ENCODE measurements at places on chromosomes 6 and 20.
A peak's percentile ranks its signal among the peaks of the same experiment; 100 is the strongest.

DNA sequence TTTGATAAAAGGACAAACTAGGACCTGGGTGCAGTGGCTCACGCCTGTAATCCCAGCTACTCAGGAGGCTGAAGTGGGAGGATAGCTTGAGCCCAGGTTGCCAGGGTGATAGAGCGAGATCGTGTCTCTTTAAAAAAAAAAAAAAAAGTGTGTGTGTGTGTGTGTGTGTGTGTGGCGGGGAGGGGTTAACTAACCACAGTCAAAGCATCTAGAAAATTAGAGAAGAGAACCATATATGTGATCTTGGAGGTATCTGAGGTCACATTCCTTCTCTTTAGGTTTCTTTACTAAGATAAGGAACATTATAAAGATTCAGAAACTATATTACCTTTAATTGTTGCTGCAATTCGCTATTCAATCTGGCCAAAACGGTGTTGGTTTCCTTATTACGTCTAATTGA lies 80.9 kb downstream of the REPS1 start:
- no peak for DNase-seq

GRCh38 chr6:106847116-106847515 lies 127.4 kb downstream of the CD24 start:
- DNase-seq, result no peak

DNA sequence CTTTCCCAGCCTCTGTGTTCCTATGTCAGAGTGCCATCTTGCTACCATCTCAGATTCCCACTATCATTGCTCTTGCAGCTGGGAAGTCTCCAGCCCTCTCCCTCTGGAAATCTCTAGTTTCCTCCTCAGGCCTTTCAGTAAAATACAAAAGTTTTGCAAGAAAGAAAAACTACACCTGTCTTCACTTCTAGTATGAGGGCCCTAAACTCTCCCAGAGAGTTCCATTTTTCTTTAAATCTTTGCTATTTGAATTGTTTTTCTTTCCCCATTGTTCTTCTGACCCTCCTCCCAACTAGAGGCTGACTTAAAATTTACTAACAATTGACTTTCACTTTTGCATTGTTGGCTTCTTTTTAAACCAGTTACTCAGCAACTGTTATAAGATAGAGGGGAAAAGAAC lies 62.8 kb downstream of the LY86 start:
- no peak for DNase-seq

GRCh38 chr6:158737710-158738615 lies 81.2 kb downstream of the EZR start:
- no peak for DNase-seq

DNA sequence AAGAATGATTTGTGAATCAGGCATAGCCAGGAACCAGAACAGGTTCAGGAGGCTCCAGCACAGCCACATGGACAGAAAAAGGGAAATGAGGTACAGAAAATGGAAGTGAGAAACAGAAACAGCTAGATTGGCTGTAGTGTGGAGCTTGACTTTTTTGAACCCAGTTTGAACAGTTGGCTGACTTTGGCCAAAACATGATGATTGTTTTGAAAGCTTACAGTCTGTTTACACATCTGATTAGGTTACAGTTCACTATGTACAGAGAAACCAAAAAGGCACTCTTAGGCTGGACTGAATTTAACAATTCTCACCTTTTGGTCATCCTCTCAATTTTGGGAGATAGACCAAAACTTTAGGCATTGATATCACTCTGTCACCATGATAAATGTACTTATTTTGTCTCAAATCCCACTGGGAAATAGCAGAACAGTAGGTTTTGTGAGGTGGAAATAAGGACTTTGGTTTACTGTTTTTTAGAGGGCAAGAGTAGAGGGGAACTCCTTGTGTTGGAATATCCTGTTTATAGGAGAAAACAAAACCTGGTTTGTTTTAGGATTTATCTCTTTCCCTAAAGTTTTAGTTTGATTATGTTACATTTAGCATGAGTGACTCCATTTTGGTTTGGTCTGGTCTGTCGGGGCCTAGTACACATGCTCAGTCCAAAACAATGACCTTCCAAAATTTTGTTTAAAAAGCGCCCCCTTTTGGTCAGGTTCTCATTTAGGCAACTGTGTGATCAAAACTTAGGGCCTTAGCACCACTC lies 123.1 kb downstream of the OLIG3 start:
- no peak for DNase-seq

DNA sequence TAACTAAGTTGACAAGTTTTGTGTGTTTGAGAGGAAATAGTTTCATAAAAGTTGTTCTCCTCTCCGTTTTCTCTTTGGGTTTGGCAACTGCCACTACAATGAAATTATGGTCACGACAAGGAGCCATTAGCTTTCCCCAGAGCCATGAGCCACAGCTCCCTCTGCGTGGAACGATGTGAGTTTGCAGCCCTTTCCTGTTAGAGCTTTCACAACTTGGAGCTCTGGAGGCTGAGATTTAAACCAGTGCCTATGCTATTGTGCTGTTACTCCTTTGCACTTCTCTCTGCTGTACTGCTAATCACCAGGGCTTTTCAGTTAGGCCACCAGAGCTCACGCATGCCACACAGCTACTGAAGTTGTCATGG lies 29.3 kb upstream of the TXNDC5 start:
- DNase-seq, result no peak

DNA sequence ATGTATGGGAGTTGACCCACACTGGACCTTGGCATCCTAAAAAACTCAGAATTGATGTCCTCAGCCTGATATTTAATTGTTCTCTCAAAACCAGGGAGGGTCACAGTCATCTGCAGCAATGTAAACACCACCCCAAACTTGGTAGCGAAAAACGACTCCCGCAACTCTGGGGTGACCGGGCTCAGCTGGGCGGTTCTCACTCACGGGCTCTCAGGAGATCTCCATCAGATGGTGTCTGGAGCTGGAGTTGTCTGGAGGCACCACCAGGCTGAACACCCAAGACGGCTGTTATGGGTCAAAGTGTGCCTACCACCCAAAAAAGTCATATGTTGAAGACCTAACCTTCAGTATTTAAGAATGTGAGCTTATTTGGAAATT lies 50.9 kb upstream of the NXT1 start:
- no peak for DNase-seq

GRCh38 chr6:87155842-87156815 lies 764 bp downstream of the ZNF292 start:
- DNase-seq, result no peak

DNA sequence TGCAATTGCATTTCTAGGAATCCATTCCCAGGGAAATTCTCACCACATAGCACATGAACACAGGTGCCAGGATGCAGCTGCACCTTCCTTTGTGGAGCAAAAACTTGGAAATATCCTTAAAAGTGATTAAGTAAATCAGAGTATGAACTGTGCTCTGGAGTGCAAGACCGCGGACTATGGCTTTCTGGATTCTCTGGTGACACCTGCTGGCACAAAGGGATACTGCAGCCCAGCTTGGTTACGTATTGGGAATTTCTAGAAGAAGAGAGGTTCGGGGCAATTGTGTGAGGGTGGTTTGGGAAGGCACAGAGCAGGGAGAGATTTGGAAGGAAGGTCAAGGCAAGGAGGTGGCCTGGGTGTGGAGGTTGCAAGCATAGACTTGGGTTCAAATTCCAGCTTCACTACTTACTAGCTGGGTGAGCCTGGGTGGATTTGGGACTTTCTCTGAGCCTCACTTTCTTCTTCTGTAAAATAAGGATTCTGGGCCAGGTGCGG lies 15.9 kb upstream of the PEDS1 start:
- peak; percentile 65 for DNase-seq

GRCh38 chr20:62677678-62678077 lies 31.0 kb upstream of the NTSR1 start:
- no peak for DNase-seq

GRCh38 chr20:10430000-10430466 lies 4.0 kb downstream of the MKKS start:
- DNase-seq, result no peak

GRCh38 chr6:147530132-147531060 lies 21.9 kb downstream of the SAMD5 start:
- DNase-seq, result no peak

DNA sequence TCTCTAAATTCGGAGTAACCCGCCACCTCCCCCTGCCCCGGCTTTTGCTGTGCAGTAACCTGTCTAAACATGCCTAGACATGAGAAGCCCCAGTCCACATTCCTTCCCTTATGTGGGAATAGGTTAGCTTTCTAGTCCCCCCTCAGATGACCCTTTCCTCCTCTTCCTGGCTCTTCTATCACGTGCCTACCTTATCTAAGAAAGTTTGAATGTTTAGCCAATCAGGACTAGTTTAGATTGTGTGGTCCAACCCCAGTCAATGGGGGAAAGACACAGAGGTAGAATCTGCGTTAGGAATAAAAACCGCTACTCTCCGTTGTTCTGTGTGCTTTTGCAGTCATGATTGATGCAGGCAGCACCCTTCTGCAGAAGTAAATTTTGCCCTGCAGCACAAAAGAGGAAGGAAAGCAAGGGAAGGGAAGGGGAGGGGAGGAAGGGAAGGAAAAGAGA lies 69.0 kb upstream of the CD93 start:
- no peak for DNase-seq

GRCh38 chr6:167665698-167666330 lies 160.9 kb upstream of the AFDN start:
- no peak for DNase-seq

- DNase-seq, result no peak
Observed at GRCh38 chr20:37970856-37971245, 62.4 kb downstream of the TTI1 start.

DNA sequence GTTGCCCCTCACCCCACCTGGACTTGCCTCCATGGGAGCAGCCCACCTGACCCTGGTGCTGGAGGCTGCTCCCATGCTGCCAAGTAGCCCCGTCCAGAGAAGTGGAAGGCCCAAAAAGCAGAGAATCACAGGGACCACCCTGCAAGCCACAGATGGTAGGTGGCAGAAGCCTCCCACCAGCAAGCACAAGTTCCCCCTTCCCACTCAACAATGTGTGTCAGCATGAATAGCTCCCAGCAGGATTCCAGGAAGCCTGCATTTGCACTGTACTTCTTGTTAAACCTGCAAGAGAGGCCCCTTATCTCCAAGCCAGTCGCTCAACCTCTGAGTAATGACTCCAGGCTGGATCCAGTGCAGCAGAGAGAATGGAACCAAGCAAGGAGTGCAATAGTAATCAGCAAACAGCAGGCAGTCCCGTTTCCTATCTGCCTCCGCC lies 180.8 kb upstream of the CST7 start:
- DNase-seq, result no peak

GRCh38 chr20:19757487-19758132 lies 448 bp upstream of the RIN2 start:
- no peak for DNase-seq

DNA sequence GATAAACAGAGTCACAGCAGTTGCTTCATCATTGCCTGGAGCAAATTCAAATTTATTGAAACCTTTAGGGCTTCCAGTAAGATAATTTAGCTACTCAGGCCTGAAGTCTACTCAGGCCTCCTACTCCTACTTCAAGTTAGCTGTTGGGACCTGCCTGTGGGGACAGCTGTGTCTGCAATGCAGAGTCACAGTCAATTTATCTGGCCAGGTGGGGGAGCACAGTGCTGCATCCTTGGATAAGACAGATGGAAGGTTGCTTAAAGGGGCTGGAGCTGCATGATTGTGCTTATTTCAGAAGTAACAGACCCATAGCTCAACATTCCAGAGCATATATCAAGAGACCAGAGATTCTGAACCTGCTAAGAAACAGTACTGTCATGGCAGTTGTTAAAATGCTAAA lies 932.1 kb downstream of the QKI start:
- no peak for DNase-seq

- no peak for DNase-seq
Observed at GRCh38 chr6:36241728-36242127, 28.1 kb upstream of the PNPLA1 start.

DNA sequence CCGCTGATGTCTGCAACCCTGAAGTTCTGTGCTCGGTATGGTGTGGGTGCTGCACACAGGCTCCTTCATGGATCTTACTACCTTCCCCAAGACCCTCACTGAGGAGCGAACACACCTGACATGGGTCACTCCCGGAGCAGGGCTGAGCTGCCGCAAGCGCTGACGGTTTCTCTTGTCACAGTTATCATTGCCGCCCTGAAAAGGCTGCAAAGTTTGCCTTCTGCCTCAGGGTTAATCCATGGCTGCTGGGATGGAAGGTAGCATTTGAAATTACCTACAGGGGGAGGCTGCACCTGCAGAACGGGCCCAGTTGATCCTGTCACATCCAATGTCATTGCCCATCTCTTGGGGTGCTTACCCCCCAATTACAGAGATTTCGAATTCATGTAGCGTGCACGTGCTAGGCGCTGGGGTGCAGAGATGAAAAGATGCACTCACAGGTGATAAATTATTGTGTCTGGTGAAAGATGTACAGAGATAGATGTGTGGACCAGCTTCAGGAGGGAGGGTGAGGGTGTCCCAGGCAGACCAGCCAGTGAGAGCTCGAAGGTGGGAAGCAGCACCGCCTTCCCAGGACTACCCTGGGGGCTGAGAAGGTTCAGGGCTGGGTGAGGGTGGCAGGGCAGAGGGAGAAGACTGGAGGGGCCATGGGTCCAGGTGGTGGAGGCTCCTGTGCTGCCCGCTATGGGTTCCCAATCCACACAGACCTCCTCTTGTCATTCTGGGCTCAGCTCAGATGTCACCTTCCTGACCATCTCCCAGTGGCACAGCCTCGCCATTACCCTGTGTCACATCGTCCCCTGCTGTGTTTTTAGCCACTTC lies 120.1 kb downstream of the SYCP2 start:
- no peak for DNase-seq

GRCh38 chr20:12838261-12838866 lies 170.4 kb upstream of the SPTLC3 start:
- DNase-seq, result no peak

DNA sequence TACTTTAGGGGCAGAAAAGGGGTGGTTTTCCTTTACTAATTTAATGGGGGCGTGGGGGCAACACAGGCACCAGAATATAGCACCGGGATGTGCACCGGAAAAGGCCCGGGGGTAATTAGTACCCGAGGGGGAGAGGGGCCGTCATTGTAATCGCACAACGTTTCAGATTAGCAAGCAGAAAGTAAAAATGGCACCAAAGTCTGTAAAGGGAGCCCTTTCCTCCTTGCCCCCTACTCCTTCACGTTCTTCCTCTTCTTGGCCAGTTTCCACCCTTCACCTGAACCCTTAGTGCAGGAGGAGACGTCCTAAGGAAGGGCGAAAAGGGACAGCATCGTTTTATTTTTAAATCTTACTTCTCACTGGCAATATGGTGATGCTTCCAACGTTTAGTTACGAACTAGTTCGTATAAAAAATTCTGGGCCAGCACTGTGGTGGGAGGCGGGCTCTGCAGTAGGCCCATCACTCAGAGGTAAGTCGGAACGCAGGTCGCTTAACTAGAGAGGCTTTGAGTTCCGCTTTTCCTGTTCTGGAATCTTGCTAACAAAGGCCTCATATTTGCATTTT lies 742 bp upstream of the CEP85L start:
- no peak for DNase-seq

GRCh38 chr6:41559655-41560427 lies 13.7 kb downstream of the FOXP4 start:
- DNase-seq, result no peak

DNA sequence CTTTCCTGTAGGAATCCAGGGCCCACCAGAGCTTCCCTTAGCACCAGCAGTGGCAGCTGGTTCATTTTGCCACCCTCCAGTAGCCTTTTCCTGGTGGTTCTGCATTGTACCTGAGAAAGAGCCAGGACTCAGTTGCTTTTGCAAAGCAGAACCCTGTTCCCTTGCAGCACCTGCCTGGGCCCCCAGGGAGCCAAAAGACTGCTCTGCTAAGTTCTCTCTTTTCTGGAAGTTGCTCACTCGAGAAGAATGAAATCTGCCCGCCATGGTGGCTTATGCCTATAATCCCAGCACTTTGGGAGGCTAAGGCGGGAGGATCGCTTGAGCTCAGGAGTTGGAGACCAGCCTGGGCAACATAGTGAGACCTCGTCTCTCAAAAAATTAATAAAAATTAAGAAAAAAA lies 24.0 kb downstream of the GHRH start:
- no peak for DNase-seq

All from stimulated activated CD8-positive, alpha-beta memory T cell treated with anti-CD3 and anti-CD28 coated beads, Interleukin-2, amount 100 ng/mL, for 1 hour (primary cell).